ENCODE measurements at places on chromosomes 2 and 18.
A peak's percentile ranks its signal among the peaks of the same experiment; 100 is the strongest.

DNA sequence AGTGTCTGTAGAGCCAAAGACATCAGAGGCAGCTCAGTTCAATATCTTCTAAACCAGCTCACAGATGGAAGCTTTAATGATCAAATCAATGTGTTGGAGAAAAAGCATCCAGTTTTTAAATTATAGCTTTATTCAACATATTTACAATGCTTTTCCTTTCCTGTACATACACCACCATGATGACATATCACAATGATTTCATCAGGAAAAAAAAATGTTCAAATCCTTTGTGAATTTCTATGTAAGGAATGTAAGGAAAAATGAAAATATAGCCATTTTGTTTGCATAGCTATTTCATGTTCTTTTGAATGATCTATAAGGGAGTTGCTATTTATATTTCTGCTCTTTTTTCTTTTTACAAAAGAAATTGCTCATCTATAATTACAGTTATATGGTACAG, 134.7 kb upstream of the CDH20 start:
- DNase-seq = no peak

GRCh38 chr2:227106845-227107759, 56.9 kb downstream of the COL4A4 start:
- peak; percentile 59 for DNase-seq

GRCh38 chr2:1727796-1728474, 16.4 kb downstream of the PXDN start:
- no peak for DNase-seq

GRCh38 chr18:32612651-32613050, 142.0 kb upstream of the GAREM1 start:
- no peak for DNase-seq

GRCh38 chr2:56687169-56687568, 503.4 kb downstream of the CCDC85A start:
- DNase-seq = no peak

DNA sequence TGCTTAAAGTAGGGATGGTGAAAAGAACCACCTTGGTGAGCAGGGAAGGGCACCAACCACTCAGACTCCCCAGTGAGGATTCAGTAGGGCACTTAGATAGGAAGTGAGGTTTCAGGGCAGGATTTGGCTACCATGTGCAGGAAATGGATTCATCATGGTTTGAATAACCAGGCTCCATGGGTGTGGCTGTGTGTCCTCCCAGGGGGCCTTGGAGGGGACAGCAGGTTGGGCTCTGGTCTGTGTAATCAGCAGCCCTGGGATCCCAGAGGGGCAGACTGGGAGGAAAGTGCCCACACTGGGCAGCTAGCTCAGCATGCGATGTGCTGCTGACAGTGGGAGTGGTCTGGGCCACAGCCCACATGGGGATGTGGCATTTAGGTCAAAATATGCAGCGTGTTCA, 224.6 kb downstream of the CELF4 start:
- DNase-seq = no peak

DNA sequence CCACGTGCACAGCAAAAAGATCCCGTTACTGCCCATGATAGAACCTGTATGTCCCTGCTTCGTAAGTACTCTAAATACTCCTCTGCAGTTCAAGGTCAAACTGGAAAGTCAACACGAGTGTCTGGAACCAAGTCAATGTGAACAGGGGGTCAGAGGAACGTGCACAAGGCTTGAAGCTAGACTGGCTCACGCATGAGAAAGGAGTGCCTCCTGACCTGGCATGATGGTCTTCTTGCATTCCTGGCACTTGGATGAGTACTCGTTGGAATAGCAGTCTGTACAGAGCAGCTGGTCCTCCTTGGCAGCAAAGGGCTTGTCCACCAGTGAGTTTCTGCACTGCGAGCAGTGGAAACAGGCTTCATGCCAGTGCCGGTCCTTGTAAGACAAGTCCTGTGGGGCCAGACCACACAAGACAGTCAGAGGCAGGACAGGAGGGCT, 25.5 kb downstream of the FHL2 start:
- no peak for DNase-seq

DNA sequence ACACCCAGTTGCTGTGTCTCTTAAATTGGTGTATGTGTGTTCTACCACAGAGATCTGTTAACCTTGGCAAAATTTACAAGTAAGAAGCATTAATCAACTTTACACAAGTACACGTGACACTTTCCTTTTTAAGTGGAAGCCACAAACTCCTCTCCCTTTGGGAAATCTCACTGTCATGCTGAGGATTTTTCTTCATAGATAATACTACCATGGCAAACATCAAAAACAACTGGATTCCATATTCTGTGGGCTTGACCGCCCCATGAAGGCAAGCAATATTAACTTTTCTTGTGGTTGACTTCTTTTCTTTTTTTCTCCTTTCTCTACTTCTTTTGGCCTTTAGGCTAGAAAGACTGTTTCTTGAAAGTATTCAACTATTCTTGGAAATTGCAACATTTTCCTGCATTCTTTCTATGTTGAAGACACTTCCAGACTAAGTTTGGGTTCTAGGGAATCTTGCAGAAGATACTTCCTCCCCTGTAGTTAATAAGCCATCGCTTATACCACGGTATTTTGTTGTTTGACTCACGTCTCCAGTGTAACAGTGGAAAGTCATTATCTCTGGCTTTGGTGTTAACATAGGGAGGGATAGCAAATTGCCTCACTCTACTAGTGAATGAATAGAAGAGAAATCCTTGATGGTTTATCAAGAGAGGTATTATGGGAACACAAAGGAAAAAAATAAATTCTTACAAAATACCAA, 79.5 kb downstream of the SLC8A1 start:
- DNase-seq = peak; percentile 15

DNA sequence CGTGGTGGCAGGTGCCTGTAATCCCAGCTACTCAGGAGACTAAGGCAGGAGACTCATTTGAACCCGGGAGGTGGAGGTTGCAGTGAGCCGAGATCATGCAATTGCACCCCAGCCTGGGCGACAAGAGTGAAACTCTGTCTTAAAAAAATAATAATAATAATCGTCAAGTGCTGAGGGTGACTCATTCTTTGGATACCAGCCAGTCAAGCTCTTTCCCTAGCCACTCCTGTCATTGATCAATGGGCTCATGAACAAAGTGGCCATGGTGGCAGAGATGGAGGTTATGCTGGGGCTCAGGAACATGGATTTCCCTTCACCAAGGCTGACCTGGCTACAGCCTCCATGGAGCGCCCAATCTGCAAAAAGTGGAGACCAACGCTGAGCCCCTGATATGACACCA, 94.5 kb upstream of the HAAO start:
- no peak for DNase-seq

GRCh38 chr2:88181511-88181910, 11.4 kb downstream of the THNSL2 start:
- peak; percentile 68 for DNase-seq

- peak; percentile 41 for DNase-seq
Observed at GRCh38 chr2:197141702-197142473, 168.7 kb downstream of the ANKRD44 start.

- DNase-seq = no peak
Observed at GRCh38 chr18:33460681-33461080, 20.2 kb upstream of the CCDC178 start.

- DNase-seq = no peak
Observed at GRCh38 chr18:42517896-42518295, 562.9 kb downstream of the PIK3C3 start.

DNA sequence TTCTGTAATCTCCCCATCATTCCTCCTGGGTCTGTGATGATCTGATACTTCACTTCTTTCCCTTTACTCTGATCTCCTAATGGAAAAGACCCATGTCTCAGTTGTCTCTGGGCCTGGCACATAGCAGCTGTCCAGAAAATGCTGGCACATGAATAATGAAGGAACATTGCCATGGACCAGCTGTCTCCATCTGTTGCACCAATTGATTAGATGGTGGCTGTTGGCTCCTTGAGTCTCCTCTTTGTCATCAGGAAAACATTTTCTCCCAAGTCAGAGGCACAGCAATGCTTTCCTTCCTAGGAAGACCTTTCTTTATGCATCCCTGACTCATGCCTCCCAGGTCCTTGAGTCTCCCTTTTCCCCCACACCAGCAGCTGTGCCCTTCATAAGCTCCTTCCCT, 286.2 kb upstream of the CXCR4 start:
- DNase-seq = no peak

GRCh38 chr2:231361701-231362554, 33.6 kb upstream of the B3GNT7 start:
- peak; percentile 91 for DNase-seq

- DNase-seq = no peak
Observed at GRCh38 chr2:32732912-32733472, 105.1 kb downstream of the TTC27 start.

- no peak for DNase-seq
Observed at GRCh38 chr2:42429352-42429751, 64.4 kb downstream of the KCNG3 start.

DNA sequence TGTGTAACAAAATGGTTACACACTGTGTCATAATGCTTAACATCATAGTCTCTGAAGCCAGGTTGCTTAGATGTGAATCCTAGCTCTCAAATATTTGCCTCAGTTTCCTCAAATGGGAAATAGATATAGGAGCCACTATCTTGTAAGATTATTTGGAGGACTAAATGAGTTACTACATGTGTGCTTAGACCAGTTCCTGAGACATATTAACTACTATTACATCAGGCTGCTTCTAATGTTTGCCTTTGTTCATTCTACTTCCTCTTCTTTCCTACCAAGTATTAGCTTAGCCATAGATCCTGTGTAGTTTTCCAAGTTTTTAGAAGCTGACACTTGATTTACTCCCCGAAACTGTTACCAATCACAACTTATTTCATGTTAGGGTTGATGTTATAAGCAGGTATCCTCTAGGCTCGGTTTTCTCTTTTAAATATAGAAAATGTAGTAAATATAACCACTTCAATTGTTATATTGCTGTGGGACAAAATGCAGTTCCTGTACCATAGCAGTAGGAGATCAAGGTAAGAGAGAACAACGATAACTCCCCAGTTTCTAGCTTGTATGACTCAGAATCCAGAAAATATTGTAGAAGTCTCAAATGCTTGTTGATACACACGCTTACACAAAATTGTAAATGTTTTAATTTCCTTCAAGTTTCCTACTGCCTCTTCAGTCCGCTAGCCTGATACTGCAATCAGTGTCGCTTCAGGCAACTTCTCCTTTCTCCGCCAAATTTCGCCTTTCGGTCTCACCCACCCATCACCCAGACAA, 751 bp upstream of the DNAJC10 start:
- DNase-seq = peak; percentile 35

All from MV-4-11 (cell line).